Activated T-cell treated with anti-CD3 and anti-CD28 coated beads for 4 hours (primary cell): ENCODE measurements at places on chromosomes 4 and X.

- DNase-seq = no peak
Measured at GRCh38 chrX:152313529-152314302, 137.4 kb downstream of the GABRA3 start.

- DNase-seq = no peak
Measured at GRCh38 chrX:121571333-121571732, 523.9 kb downstream of the GLUD2 start.

DNA sequence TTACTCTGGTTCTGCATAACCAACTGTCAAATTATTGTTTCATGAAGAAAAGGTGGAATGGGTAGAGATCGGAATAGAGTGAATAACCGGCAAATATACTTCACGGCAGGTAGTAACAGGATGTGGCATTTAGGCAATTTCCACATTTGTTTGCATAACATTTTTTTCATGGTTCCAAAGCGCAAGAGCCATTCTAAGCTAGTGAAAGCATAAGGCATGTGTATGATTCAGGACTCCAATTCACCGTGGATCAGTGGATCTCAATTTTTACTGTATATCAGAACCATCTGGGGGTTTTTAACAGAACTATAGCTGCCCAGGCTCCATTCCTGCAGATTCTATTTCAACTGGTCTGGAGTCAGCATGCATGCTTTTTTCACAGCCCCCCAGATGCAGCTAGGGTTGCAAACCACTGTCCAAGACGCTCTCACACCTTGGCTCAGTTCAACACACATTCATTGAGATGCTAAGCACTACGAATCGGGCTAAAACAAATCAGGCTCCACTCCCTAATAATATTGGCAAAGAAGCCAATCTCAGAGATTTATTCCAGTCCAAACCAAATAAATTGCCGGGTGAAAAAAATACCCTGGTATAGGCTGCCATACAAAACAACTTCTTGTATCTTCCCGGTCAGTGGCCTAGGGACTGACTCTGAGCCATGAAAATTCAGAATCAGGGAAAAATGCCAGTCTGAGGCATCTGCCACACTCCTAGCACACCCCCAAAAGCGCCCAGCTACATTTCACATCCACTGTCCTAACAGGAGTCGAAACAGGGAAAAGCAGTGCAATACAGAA, 30.0 kb downstream of the AFAP1 start:
- DNase-seq = no peak

DNA sequence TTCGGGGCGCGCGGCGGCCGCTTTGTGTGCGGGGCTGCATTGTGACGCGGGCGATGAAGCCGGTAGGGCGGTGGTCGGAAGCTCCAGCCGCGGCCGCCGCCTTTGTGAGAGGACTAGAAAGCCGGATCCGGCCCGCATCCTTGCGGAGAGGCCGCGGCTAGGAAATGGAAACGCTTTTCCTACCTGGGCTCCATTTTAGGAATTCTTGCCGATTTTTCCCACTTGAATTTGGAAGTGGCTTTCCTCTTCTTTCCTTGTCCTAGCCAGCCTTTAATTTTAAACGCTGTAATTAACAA, 708 bp downstream of the TMSB4X start:
- DNase-seq = no peak

DNA sequence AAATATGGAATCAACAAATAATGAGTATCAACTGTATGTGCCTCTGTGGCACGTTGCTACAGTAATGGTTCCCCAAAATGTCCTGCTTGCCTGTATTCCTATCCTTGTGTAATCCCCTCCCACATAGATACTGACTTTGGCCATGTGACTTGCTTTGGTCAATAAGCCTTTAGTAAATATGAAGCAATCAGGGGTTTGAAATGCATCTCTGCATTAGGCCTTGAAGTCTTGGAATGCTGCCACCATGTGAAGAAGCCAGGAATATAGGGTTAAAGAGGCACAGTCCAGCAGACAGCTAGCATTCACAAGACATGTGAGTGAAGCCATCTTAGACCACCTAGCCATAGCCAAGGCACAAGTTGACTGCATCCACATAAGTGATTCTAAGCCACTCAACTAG, 190.9 kb downstream of the GABRB1 start:
- DNase-seq = no peak

DNA sequence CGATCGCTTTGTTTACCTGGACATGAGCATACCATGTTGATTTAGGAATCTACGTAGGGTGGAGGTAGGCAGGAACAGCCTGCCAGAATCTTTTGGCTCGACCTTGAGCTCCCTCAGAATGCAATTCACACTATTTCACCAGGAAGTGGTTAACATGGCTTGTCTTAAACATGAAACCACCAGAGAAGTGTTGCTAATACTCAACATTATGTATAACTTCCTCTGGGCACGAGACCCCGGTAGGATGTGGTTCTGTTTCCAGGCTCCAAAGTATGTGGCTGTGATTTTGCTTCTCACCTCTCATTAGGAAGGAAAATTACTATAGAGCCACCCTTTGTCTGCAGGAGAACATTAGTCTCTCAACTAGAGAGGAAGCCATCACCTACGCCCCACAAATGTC, 59.0 kb upstream of the VCX3B start:
- no peak for DNase-seq

GRCh38 chrX:96791559-96791958, 92.1 kb upstream of the RPA4 start:
- no peak for DNase-seq

DNA sequence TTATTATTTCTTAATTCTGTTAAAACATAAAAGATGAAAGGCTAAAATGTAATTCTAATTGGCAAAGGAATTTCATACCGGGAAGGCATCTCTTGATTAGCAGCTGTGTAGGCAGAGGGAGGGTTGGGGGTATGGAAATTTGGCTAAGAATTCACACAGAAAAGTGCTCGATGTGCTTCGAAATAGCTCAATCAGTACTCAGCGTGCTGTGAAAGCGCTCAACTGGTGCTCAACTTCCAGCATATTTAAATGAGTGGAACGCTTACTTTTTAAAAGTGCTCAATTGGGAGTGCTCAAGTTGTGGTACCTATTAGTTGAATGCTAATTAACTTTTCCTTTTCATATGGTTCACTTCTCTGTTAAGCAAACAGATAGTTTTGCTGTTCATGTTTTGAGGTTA, 695.9 kb upstream of the ATOH1 start:
- DNase-seq = no peak

- no peak for DNase-seq
Measured at GRCh38 chr4:100875296-100876068, 357.7 kb upstream of the EMCN start.

GRCh38 chrX:143298663-143299241, 218.5 kb downstream of the SPANXN3 start:
- DNase-seq = no peak

- DNase-seq = no peak
Measured at GRCh38 chr4:93436000-93436626, 392.4 kb upstream of the ATOH1 start.

- peak; percentile 9 for DNase-seq
Measured at GRCh38 chr4:5758741-5759140, 47.7 kb downstream of the EVC start.

GRCh38 chr4:104641418-104641817, 146.7 kb upstream of the CXXC4 start:
- DNase-seq = no peak

DNA sequence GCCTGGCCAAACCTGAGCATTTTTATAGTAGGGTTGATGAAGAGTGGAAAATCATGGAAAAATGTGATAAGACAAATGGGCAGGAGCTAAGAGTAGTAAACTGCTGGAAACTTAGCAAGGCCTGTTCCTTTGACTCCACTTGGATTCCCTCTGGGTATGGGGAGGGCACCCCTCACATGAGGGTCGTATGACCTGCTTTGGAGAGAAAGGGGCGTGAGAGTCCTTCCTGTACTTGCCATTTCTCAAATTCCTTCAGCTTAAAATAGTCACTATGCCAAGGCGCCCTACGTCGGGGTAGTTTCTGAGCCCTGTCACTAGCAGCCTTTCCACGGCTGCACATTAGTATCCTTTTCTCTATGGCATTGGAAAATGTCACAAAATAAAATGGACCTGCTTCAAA, 49.1 kb downstream of the GPRIN3 start:
- DNase-seq = no peak

DNA sequence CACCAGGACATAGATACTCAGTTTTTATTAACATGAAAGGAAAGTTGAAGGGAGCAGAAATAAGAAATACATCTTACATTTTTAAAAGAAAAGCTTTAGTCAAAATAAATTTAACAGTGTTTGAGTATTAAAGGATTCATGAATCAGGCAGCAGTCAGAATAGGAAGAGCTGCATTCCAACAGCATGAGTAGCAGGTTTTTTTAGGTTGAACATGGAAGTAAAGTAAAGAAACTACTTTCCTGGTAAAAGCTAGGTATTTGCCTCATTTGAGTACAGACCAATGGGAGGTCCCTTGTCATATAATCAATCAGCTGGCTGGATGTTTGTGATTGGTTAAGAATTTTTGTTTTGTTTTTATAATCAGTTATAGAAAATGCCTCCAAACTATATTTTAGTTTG, 645.9 kb upstream of the INTU start:
- no peak for DNase-seq

GRCh38 chr4:85956293-85956945, 403.4 kb downstream of the MAPK10 start:
- no peak for DNase-seq

DNA sequence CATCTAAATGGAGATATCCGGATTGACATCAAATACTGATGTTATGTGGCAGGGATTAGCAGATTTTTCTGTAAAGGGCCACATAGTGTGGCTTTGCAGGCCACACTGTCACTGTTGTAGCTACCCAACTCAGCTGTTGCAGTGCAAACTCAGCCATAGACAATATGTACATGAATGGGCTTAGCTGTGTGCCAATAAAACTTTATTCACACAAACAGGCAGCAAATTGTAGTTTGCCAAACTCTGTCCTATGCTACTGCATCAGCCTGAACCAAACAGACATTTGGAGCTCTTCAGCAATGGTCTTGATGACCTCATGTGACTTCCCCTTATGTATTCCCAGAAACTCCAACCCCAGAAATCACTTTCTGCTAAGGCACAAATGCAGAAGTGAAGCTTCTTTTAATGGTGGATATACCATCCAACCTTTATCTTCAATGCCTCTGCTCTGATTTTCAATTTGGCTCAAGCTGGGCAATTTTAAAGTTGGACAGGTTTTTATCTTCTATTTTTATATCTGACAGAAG, 18.4 kb upstream of the TRPC5OS start:
- no peak for DNase-seq

GRCh38 chr4:38089961-38090360, 129.8 kb downstream of the PTTG2 start:
- DNase-seq = no peak
